H54 (cell line): ENCODE measurements at places on chromosomes 1 and 21.
A peak's percentile ranks its signal among the peaks of the same experiment; 100 is the strongest.

DNA sequence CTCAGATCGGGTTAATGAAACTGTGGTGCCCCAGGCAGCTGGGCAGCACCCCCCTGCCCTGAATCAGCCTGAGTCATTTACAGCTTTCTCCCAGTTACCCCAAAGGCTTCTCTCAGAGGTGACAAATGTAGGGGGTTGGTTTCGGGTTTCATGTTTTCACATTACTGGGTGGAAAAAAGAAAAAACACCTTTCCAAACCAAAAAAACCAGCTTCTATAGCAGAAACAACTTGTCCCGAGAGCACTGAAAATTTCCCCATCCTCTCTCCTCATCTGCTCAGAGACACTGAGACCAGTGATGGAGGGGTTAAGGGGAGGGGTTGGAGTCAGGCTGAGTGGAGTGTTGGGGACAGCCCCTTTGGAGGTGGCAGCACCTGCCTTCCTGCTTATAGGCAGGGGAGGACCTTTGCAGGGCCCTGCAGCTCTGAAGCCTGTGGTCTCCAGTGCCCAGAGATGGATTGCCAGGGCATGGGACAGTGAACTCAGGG lies 15.6 kb downstream of the UTP11 start:
- no peak for DNase-seq

DNA sequence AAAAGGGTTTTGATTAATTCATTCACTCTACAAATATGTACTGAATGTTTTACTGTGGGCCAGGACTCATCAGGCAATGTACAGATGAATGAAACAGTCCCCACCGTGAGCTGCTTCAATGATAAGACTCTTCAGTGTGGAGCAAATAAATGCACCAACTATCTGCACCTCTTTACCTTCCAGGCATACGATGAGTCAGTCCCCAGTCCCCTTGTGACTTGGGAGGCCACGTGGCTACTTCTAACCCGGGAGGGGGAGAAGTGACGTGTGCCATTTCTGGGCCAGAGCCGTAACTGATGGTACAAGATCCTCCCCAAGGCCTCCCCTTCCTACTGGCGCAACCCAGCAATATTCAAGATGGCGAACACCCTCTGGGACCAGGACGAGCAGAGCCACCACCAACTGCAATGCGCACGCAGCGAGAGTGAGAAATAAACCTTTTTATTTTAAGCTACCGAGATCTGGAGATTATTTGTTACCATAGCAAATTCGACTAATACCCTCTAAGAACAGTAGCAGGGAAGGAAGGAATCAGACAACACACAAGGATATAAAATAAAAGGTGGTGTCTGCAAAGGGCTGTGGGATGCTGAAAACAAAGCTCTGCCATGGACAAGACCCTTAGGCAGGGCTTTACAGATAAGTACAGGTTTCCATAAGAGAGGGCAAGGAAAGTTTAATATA lies 74.5 kb downstream of the NPHP4 start:
- no peak for DNase-seq

GRCh38 chr1:176733661-176734060 lies 270.7 kb downstream of the PAPPA2 start:
- DNase-seq = no peak

GRCh38 chr21:30271611-30272010 lies 11.1 kb downstream of the KRTAP24-1 start:
- DNase-seq = no peak

GRCh38 chr1:172559572-172560210 lies 26.7 kb downstream of the SUCO start:
- DNase-seq = no peak

GRCh38 chr1:157145076-157145475 lies 6.9 kb upstream of the ETV3 start:
- DNase-seq = no peak

GRCh38 chr1:153494976-153495535 lies 34.6 kb upstream of the S100A7 start:
- DNase-seq = peak; percentile 34

GRCh38 chr1:107122225-107122624 lies 18.6 kb upstream of the NTNG1 start:
- no peak for DNase-seq

GRCh38 chr1:40740039-40740996 lies 43.3 kb upstream of the KCNQ4 start:
- no peak for DNase-seq

GRCh38 chr1:52003877-52004276 lies 13.4 kb upstream of the RAB3B start:
- DNase-seq = no peak

GRCh38 chr1:19511116-19511515 lies 25.8 kb upstream of the CAPZB start:
- DNase-seq = no peak

DNA sequence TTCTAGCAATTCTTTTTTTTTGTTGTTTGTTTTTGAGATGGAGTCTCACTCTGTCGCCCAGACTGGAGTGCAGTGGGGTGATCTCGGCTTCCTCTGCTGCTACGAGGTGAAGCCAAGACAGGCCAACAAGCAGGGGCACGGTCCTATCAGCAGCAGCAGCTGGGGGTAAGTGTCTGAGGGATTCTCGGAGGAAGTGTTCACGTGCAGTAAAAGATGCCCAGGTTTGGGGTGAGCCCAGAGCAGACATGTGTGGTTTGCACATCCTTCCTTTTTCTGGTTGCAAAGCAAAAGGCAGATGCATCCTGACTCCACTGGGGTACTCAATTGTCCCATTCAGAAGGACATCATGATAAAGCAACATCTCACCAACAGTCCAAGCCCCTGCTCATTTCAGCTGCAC lies 27.7 kb downstream of the PIGP start:
- no peak for DNase-seq

- DNase-seq = peak; percentile 70
These were observed 65.5 kb upstream of the LRP8 start for GRCh38 chr1:53393325-53393792.

- no peak for DNase-seq
These were observed 32.9 kb upstream of the JUN start for GRCh38 chr1:58816747-58817221.

- DNase-seq = no peak
These were observed 737.2 kb upstream of the CHRM3 start for GRCh38 chr1:238649200-238649599.

DNA sequence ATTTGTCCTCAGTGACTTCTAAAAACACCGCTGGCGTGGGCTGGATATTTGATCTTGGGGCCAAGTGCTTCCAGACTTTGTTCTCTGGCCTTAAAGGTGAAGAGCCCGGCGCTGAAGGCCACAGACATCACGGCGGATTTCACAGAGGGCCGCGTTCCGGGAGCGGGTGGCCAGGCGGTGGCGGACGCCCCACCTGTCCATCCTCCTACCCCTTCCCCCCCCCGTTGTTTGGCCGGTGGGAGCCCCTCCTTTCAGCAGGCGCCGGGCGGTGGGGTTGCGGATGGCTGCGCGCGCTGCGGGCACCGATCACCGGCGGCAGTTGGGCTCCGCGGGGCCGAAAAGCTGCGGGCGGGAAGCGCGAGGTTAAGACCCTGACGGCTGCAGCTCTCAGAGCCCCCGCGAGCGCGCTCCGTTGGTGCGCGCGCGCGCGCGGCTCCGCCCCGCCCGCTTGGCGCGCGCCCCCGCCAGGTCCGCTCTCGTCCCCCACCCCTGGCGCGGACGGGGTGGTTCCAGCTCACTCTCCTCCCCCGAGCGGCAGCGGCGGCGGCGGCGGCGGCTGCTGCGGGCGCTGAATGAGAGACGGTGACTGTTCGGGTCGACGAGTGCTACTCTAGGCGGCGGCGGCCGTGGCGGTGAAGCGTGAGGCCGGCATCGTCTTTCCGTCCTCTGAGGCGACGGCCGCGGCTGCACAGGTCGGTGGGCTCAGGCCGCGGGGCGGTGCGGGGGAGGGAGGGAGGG lies at the start of gene RALGPS2:
Gene RALGPS2, plus strand, starts transcription at position 517 of the 738 bp plus-strand sequence. CDS start 51,521 bp downstream, outside the sequence.
- peak; percentile 61 for DNase-seq

DNA sequence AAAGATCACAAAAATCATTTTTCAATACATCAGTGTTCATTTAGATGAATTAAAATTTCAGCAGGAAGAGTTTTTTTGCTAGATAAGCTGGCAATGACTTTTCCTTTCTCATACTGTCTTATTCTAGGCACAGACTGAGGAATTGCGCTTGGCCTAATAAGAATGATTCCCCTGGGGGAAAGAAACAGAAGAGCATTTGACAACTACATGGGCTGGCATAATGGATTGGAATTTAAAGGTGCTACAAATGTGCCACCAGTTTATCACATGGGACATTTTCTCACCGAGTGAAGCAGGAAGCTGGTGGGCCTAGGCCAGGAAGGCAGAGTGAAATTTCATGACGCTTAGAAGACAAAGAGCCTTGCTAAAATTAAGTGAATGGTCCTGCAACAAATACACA lies 39.3 kb downstream of the CDKN2C start:
- DNase-seq = no peak

GRCh38 chr1:1630965-1631781 lies 800 bp upstream of the MMP23B start:
- no peak for DNase-seq

DNA sequence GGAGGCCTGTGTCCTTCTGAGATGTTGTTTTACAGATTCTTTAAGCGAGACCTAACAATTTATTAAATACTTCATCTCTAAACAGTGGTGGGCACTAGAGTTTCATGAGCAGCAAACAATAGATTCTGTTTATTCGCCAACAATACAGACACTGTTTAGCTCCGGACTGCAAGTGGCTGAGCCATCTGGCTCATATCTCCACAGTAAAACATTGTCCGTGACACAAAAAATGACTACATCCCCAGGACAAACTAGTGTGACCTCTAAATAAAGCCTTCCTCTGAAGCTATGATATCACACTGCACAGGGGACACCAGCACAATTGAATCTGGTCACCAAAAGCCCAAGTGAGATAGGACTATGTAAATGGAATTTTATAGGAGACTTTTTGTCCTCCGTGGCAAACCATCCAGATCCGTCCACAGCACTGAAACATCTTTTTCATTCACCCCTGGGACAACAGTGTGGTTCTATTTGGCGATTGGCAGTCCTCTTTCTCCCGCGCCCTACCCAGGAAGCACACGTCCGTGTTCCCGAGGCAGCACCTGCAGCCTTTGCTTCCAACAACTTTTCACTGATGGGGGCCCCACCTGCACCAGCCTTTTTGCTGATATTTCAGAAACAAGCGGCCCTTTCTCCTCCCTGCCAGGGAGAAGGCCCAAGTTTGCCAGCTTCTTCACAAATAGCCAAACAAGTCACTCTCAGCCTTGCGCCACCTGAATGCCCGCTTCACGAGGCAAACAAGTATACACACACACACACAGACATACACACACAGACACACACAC lies 47.4 kb downstream of the OLIG1 start:
- DNase-seq = no peak

- peak; percentile 30 for DNase-seq
These were observed 6.0 kb downstream of the CADM3 start for GRCh38 chr1:159177272-159177907.

- DNase-seq = peak; percentile 19
These were observed 617.0 kb upstream of the PRMT6 start for GRCh38 chr1:106439475-106439874.

DNA sequence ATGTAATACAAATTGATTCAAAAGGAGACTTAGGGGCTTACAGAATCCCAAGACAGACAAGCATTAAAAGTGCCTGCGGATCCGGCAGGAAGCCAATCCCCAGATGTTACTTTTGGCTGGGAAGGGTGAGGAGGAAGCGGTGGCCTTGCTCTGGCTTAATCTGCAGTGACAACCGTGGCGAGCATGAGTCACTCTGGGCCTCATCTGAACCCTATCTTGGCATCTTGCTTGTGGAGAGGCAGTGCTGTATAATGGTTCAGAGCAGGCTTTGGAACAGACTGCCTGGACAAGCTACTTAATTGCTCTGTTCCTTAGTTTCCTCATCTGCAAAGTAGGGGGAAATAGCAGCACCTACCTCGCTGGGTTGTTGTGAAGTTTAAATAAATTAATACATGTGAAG lies 74.1 kb downstream of the XCL2 start:
- DNase-seq = no peak

- peak; percentile 13 for DNase-seq
These were observed 176.9 kb upstream of the FMN2 start for GRCh38 chr1:239914751-239915231.

GRCh38 chr1:87993051-87993450 lies 664.4 kb downstream of the LMO4 start:
- no peak for DNase-seq

- no peak for DNase-seq
These were observed 35.1 kb upstream of the SEC16B start for GRCh38 chr1:178004926-178005391.

GRCh38 chr21:34830386-34831170 lies 161.8 kb downstream of the CLIC6 start:
- DNase-seq = no peak

GRCh38 chr1:226737819-226738420 lies 1.2 kb downstream of the ITPKB start:
- peak; percentile 31 for DNase-seq

DNA sequence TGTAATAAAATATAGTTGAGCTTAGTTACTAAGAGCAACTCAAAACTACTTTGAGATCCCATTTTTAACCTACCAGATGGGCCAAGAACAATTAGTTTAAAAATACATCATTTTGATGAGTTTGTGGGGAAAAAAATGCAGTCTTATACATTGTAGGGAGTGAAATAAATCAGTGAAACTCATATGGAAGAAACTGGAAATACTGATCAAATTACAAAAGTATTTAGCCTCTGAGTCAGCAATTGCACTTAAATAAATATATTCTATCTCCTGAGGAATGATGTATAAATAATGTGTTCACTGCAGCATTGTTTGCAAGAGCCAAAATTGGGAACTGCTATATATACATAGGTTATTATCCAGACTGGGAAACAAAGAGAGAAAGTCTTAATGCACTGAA lies 4.6 kb upstream of the SMCP start:
- DNase-seq = no peak

- DNase-seq = no peak
These were observed 102.7 kb downstream of the RUNX1 start for GRCh38 chr21:34946385-34946840.

DNA sequence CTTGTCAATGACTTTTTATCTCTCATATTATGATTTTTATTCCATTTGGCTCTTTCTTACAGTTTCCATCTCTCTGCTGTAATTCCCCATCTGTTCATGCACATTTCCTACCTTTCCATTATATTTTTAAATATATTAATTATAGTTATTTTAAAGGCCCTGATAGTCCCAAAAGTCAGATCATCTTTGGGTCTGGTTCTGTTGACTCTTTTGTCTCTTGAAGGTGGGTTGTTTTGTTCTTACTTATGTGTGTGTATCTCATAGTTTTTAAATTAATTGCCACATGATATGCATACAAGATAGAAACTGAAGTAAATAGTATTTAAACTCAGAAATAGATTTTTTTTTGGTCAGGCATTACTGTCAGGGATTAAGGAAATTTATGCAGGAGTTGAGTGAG lies 178.0 kb upstream of the AJAP1 start:
- DNase-seq = no peak

- DNase-seq = peak; percentile 70
These were observed 75.2 kb downstream of the MPZL1 start for GRCh38 chr1:167797015-167797414.

DNA sequence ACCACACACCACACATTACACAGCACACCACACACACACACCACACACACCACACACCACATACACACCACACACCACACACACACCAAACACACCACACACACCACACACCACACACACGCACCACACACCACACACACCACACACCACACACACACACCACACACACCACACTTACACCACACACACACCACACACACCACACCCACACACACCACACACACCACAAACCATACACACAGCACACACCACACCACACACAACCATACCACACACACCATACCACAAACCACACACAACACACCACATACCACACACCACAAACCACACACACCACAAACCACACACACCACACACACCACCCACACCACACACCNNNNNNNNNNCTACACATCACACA lies 40.9 kb upstream of the SIK1 start:
- DNase-seq = no peak

GRCh38 chr1:19367584-19368041 lies 55.5 kb downstream of the SLC66A1 start:
- no peak for DNase-seq
